ENCODE measurements at places on chromosomes 1 and 21. TPM values are rescaled to one million over a fixed set of nuclear protein-coding genes. Genes with fewer than 3 reads are reported as not detected.

DNA sequence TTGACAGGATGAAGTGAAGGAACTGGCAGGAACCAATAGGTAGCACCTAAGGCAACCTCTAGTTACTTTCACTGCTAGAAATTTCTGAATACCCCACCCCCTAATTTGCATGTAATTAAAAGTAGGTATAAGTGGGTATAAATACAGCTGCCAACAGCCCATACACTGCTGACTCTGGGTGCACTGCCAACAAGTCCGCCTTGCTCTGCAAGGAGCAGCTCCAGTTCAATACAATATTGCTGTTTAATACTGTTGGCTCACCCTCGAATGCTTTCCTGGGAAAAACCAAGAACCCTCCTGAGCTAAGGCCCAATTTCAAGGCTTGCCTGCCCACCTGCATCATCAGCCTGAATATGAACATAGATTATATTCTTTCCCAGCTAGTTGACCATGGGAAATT is 981.9 kb downstream of the ADGRL2 start:
- DNase-seq = no peak

DNA sequence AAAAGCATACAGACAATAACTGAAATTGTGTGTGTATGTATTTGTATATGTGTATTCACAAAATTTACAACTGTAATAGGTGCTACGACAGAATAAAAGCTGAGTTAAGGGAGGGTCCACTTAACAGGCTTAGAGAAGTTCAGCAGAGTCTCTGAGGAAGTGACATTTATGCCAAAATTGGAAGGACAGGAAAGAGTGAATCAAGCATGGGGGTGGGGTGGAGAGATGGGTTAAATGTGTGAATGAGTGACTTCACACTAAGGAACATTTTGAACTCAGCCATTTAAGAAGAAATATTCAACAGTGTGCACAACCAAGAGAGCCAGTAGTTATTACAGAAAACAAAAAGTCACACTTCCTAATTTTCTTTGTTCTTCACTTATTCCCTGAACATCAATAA is 53.8 kb upstream of the RGS1 start:
- no peak for DNase-seq

GRCh38 chr1:8191474-8191873 is 126.4 kb upstream of the SLC45A1 start:
- DNase-seq = no peak

DNA sequence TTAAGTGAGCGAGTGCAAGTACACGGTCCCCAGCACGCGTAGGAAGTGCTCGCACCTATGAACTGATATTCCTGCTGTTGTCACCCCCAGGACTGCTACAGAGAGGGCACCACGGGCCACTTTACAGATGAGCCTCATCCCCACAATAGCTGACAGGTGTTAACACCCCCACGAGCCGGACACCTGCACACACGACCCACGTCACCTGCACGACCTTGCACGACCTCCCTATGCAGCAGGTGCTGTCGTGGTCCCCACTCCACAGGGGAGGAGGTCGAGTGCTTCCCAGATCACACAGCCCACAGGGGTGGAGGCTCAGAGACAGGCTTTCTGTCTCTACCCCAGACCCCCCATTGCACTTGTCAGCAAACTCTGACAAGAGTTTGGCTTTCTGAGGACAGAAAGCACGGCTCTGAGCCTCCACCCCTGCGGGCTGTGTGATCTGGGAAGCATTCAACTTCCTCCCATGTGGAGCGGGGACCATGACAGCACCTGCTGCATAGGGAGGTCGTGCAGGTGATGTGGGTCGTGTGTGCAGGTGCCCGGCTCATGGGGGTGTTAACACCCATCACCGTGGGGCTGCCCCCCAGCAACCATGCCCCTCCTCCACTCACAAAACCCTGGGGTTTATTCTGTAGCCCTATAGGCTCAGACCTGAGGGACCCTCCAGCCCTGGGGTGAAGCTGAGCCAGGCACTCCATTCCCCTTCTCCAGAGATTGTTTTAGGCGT is 80.8 kb downstream of the MATN1 start:
- no peak for DNase-seq

DNA sequence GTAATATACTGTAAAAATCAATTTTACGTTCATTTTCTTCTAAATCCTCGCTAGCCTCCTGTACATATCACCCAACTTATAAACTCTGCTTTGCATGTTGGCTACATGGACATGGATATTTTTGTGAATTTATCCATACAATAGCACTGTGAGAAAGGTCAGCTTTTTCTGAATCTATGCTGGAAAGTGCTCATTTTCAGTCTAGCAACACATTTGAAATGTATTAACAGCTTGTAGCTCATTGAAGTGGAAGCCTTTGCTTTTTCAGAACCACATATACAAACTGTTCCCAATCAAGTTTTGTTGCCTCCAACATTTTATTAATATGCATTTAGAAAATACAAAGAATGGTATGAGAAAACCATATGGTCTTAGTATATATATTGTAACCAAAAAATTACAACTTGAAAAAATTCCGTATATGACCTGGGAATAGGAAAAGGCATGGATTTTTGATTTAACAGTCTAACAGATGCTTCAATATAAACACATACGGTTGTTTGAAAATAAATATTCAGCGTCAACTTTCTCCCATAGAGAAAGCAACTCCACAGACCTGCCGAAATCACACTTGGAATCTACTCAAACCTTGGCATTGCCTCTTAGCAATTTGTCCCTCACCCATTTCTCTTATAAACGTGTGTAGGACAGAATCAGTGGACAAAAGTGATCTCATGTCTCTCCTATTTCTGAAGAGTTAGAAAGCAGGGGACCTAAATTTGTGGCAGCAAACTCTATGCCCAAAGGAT is 112.7 kb downstream of the ERG start:
- DNase-seq = no peak

KRTAP19-1 gene
- total RNA-seq = not detected

GRCh38 chr1:214448536-214448935 is 102.9 kb downstream of the PTPN14 start:
- no peak for DNase-seq

ERG gene
- 4.2 TPM for total RNA-seq

- peak; percentile 48 for DNase-seq
Measured at GRCh38 chr1:213394837-213395236, 343.8 kb downstream of the RPS6KC1 start.

POMGNT1 gene
- total RNA-seq = 31.9 TPM

SPRR2B gene
- total RNA-seq = not detected

DNA sequence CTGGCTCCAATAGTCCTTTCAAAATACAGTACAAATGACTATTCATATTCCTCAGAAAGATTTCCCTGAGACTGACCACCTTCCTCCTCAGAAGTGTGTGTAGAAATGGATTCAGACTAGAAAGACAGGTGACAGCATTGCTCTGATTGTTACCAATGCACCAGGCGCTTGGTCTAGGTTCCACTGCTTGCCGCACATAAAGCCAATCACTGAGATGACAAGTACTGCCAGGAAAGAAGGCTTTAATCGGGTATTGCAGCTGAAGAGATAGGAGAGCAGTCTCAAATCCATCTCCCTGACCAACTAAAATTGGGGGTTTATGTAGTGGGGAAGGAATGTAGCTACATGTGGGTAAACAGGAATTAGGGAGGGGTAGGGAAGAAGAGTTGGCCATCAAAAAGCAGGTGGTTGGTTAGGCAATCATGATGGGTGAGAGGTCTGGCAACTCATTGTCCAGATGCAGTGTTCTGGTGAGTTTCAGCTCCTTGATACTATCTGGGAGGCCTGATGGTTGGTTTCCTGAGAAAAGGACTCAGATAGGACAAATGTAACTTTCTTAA is 98.0 kb downstream of the KCNH1 start:
- DNase-seq = no peak

DNA sequence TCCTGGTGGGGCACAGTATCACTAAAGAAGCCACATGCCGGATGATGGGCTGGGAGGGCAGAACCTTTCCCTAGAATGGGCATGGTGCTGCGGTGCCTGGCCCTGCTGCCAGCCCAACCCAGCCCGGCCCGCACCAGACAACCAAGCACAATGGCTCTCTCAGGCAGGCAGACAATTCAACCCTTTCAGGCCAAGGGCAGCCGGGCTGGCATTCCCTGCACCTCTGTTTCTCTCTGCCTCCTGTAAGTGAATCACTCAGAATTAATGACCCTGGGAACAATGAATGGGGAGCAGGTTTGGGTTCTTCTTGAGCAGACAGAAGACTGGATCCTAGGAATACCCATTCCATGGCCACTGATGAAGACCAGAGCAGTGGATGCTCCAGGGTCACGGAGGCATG is 41.0 kb upstream of the IFFO2 start:
- no peak for DNase-seq

DNA sequence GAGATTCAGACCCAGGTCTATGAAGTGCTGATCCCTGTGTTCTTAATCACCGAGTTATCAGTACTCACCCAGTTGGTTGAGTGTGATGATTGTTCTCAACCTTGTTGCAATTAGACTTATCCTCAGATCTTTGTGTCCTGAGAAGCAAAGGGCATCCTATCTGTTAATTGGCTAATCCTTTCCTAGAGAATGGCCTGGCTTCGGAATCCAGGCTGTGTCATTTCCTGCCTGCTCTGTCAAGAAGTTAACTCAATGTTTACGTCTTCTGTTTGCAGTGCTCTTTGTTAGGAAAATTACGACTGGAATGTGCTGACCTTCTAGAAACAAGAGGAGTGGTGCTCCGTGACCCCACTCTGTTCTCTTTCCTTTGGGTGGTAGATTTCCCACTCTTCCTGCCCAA is 14.7 kb downstream of the GAS5 start:
- no peak for DNase-seq

- DNase-seq = peak; percentile 23
Measured at GRCh38 chr1:71785450-71785849, 496.9 kb downstream of the NEGR1 start.

FYB2 gene
- total RNA-seq = 3.4 TPM

XKR8 gene
- total RNA-seq = 7.9 TPM

DNA sequence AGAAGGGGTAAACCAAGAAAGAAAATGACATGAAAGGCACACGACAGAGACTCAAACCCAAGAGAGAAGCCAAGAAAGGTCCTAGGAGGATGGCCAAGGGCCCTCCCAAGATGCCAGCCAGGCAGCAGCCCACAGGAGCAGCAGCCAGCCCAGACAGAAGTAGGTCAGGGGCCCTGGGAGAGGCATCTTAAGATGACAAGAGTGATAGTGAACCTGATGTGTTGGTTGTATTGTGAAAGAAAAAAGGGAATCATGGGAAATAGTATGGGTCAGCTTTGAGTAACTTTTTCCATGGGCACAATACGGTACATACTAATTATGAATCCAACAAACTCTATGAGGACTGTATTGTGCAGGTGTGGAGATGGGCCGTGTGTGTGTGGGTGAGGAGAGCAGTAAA is 3.3 kb downstream of the CCSAP start:
- DNase-seq = no peak

DNA sequence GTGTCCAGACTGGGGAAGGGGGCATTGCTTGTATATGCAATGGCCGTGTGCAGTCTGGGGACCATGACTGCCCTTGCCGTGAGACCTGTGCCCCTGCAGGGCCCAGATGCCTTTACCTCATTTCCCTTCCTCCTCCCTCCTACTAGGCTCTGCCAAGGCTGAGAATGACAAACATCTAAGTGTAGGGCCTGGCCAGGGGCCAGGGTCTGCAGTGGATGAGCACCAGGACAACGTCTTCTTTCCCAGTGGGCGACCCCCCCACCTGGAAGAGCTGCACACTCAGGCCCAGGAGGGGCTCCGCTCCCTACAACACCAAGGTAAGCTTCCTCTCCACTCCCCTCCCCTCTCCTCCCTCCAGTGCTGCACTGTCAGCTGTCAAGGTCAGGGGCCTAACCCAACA is 49.5 kb downstream of the YARS1 start:
- peak; percentile 37 for DNase-seq

DNA sequence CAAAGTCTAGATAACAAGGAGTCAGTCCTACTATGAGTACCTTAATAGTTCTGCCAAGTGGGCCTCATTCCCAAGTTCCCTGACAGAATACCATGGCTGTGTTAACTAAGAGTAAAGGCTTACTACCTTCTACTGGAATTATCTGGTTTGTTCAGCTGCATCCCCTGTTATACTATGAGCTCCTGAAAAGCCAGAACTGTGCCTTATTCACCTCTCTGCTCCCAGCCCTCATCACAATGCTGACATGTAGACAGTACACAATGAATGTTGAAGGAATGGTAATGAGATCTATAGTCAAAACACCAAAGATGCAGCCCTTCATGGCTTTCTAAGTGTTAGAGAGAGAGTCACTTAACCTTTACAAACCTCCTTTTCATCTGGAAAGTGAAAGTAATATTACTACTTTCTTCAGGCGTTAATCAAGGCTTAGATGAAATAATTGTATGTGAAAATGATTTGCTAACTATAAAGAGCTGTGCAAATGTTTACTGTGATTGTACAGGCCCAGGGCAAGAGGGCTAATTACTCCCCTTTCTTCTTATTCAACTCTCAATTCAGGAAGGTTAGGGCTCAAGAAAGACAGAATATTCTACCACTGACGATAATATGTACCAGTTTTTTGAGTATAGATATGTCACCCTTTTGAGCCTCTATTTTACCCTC is 70.3 kb upstream of the MROH9 start:
- DNase-seq = no peak

SPATA6 gene
- total RNA-seq = 5.3 TPM

LCE2B gene
- not detected for total RNA-seq

SMCP gene
- not detected for total RNA-seq

GRCh38 chr21:19700476-19700875 is 1296.9 kb upstream of the TMPRSS15 start:
- no peak for DNase-seq

- DNase-seq = no peak
Measured at GRCh38 chr1:100213141-100213540, 35.1 kb upstream of the LRRC39 start.

DNA sequence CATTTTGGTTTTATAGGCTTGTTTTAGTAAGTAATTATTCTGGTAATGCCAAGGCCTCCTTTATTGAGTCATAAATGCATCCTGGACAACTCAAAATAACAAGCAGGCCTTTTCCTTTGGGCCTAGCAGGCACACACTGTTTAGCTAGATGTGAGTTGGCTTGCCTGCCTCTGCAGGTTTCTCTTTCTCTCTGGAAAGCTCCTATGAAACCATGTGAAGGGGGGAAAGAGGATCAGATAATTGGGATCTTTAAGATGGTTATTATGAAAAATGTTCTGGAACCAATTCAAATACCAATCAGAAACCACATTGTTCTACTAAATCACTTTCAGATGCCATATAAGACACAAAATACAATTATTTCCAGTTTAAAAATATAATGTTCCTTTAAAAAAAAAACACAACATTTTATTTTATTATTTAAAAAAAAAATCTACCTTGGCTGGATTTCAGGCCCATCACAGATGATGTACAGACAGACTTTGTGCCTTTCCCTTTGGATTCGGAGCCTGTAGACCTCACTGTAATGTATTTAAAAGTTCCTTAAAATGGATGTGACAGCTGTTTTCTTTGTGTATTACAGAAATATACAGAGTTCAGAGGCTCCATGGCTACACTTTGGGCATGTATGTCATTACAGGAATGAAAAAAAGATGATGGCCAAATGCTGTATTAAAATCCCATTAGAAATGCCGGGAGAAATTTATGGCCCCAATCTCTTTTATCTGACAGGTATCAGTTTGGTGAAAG is 80.2 kb downstream of the NTMT2 start:
- no peak for DNase-seq

CD34 gene
- 14.8 TPM for total RNA-seq

EPS8L3 gene
- total RNA-seq = 4.2 TPM

Data from body of pancreas (tissue), 4 donors.